Inflammatory macrophage (primary cell): ENCODE measurements at places on chromosomes 1 and 21.

GRCh38 chr1:21451981-21452411 lies 12.1 kb downstream of the NBPF3 start:
- no peak for DNase-seq

DNA sequence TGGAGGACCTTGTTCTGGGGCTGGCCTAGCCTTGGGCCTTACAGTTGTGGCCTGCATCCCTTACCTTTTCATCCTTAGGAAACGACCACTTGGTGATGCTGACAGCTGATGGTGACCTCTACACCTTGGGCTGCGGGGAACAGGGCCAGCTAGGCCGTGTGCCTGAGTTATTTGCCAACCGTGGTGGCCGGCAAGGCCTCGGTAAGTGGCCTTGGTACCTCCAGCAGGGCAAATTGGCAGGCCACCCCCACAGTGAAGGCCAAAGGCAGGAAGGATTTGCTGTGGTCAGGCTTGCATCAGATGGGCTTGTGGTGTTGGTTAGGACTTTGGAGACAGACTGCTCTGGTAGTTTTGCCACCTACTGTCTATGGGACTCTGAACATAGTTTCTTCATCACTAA lies 17.7 kb upstream of the TRNAU1AP start:
- DNase-seq: no peak

- peak; percentile 84 for DNase-seq
Observed at GRCh38 chr1:155061381-155062150, 2.0 kb upstream of the EFNA4 start.

- no peak for DNase-seq
Observed at GRCh38 chr1:1559066-1559465, 15.6 kb downstream of the SSU72 start.

DNA sequence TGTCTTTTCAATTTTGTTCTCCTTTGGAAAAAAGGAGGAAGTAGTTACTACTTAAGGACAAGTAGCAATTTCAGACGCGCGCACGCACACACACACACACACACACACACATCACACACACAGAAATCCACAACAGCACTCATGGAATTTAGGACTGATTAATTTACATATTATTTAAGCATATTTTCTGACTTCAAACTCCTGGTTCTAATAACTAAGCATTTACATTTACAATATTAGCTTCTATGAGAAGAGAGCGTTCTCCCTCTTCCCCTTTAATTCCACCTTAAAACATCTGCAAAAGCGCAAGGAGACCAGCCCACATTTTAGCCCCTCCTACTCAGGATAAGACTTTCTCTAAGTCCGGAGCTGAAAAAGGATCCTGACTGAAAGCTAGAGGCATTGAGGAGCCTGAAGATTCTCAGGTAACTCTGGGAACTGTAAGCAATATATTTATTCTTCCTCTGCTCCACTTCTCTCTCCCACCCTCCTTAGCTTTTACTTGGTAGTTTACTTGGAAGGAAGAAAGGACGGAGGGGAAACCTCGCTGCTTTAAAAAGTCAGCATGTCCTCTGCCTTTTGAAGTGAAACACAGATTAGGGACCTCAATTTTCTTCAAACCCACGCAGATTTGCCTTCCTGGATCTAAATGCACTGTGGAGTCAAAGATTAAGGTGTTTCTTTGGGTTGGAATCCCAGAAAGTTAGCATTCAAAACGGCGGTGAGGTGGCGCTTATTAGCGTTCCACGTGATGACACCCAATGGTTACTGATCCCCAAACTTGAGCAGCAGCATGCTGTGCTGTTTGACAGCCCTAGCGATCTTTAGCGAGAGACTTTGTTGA lies at the start of gene PLA2G4A:
Gene PLA2G4A (plus strand): TSS at position 339 of the 844 bp plus-strand sequence. CDS start 25,406 bp downstream, outside the sequence.
- DNase-seq: peak; percentile 83

GRCh38 chr1:165845992-165846748 lies 18.8 kb downstream of the UCK2 start:
- no peak for DNase-seq

DNA sequence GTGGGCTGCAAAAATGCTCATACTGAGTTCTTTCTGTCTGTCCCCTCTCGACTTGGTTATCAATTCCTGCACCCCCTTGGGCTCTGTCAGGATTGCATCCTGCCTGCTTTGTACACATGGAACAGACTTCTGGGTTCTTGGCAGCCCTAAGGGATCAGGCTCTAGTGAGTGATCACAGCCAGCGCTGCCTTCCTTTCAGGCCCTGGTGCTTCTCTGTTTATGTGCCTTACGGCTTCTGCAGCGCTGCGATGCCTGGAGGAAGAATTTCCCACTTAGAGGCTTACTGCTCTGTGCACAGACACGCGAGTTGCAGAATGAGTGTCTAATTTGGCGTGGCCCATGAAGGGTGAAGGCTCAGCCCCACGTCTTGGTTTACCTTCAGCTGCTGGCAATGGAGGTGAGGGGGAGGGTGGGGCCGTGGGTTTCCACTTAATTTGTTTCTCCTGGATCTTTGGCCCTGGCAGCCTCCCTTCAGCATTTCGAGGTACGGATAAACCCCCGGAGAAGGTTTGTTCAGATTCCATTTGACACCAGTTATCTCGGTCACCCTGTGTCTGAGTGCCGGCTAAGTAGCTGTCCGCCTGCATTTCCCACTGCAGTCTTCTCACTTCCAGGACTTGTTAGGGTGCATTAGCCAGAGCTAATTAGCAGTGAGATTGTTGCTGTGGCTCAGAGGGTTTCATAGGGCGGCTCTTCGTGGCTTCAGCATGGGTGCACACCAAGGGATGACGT lies 227.3 kb downstream of the DYRK1A start:
- no peak for DNase-seq

DNA sequence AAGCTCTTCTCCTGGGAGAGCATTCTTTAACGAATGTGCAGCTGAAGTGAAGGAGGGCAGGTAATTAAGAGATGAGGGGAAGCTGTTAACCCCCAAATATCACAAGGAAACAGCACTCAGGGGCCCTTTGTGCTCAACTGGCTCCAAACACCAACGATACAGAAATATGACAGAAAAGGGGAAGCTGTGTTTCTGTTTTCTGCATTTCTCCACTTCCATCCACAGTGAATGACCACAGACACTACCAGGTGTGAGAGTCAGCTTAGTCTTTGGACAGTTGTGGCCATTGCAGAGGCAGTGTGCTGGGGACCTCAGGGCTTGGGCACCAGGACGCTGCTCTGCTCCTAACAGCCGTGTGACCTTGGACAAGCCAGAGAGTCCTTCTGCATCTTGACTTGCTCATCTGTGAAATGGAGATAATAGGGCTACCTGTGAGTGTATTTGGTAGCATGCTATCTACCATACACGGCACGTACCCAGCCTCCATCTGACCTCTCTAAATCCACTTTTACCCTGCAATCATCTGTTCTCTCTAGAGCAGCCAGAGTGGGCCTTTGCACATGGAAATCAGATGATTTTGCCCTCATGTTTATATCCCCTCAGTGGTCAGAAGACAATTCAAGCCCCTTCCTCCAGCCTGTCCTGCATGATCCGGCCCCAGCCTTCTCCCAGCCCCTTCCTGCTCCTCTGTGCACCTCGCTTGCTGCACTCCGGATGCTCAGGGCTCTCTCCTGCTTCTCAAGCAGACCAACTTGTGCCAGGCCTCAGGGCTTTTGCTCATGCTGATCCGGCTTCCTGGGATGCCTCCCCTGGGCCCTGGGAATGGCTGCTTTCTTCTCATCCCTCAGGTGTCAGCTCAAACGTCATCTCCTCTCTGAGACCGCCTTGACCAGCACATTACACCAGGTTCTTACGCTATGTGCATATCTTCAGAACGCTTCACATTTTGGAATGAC lies 4.7 kb upstream of the TINAGL1 start:
- DNase-seq: peak; percentile 10

GRCh38 chr1:94702442-94702815 lies 117.7 kb upstream of the SLC44A3 start:
- no peak for DNase-seq

- no peak for DNase-seq
Observed at GRCh38 chr1:52332411-52332810, 33.6 kb downstream of the CC2D1B start.

GRCh38 chr1:66058558-66058957 lies 265.9 kb downstream of the PDE4B start:
- DNase-seq: no peak

GRCh38 chr1:34794001-34794789 lies 1.4 kb downstream of the GJA4 start:
- no peak for DNase-seq

- DNase-seq: no peak
Observed at GRCh38 chr1:109828756-109829505, 65.2 kb upstream of the EPS8L3 start.

GRCh38 chr1:3158347-3158746 lies 89.3 kb downstream of the PRDM16 start:
- DNase-seq: no peak

DNA sequence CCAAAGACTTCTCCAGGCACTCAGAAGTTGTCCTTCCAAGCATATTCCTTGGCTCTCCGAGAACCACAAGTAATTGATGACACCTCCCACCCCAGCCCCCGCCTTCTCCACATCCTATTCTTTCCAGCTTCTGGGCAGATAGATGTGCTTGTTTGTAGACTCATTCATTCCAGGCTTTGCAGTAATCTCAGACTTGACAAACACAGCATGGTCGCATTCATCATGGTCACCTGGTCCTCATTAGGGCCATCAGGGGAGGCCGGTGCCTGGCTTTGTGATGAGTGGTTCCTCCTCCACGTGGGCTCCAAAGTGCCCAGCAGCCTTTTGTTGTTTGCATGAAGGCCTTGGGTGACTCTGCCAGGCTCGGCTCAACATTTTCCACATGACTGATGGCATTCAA lies 28.5 kb upstream of the KCNE2 start:
- no peak for DNase-seq

DNA sequence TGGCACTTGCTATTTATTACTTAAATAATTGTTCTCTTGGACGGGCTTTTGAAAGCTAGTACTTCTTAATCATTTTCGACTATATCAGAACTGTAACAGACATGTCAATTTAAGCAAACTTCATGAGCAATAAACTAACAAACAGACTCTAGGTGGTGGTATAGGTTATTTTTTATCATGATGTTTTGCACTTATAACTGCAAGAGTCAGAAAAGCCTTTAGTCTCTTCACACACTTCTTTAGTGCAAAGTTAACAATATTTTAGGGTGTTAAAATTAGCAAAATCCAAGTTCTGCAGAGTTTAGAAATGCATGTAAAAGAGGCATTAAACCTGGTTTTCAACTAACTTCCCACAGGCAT lies 2.2 kb downstream of the NRIP1 start:
- DNase-seq: no peak

DNA sequence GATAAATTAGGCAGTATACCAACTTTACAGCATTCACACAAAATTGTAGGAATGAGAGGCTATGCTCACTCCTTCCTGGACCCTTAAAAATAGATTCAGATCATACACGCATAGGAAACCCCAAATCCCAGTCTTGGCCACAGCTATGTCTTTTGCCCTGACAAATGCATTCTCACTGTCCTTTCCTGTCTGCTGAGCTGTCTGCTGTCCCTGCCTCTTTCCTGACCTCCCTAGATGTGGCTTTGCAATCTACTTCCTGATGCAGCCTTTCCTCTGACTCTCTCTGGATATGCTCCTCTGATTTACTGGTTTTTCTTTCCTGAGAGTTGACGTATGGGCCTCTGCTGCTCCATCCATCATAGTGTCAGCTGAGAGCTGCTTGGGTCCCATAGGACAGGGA lies 59.8 kb upstream of the SLC35F3 start:
- no peak for DNase-seq

GRCh38 chr1:12420171-12420570 lies 190.3 kb downstream of the VPS13D start:
- no peak for DNase-seq

GRCh38 chr21:40278345-40278744 lies 411.1 kb downstream of the PCP4 start:
- no peak for DNase-seq

DNA sequence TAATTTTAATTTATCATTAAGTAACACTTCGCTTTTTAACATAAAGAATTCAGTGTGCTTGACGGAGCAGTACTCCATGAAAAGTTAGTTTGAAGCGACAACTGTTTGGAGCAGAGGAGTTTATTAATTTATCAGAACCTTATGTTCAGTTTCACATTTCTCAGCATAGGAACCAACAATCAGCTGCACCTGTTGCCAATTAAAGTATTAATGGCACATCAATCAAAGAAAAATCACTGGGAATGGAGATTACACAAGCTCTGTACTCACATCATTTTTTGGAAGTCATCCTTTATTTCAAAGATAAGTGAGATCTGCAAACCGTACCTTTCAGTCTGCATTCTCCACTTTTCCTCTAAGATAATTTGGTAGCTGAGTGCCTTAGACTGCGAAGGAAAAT lies 344.6 kb downstream of the LMO4 start:
- no peak for DNase-seq

DNA sequence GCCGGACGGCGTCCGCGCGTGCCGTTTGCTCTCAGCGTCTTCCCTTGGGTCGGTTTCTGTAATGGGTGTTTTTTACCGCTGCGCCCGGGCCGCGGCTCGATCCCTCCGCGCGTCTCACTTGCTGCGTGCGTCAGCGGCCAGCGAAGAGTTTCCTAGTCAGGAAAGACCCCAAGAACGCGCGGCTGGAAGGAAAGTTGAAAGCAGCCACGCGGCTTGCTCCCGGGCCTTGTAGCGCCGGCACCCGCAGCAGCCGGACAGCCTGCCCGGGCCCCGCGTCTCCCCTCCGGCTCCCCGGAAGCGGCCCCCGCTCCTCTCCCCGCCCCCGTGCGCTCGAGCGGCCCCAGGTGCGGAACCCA lies 159.8 kb downstream of the RUNX1 start:
- peak; percentile 57 for DNase-seq

DNA sequence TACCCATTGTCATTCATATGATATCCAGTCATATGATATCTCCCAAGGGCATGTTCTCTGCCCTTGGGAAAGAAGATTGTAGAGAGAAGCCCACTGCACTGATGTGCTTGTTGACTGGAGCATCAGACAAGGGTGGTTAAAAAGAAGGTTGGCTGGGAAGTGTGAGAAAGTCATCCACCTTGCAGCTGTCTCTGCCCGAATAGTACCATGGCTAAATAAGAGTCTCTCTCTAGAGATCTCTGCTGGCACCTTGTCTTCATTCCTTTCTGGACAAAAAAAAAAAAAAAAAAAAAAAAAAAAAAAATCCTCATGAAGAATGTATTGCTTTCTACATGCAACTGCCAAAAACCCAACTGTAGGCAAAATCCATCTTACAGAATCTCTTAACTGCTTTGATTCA lies 349.7 kb upstream of the ESRRG start:
- no peak for DNase-seq

GRCh38 chr21:42233067-42233961 lies 14.4 kb downstream of the ABCG1 start:
- DNase-seq: peak; percentile 98

- DNase-seq: no peak
Observed at GRCh38 chr1:211359876-211360275, 33.2 kb downstream of the TRAF5 start.
